Retinal pigment epithelial cell (primary cell): ENCODE measurements at places on chromosomes 5 and 9.

DNA sequence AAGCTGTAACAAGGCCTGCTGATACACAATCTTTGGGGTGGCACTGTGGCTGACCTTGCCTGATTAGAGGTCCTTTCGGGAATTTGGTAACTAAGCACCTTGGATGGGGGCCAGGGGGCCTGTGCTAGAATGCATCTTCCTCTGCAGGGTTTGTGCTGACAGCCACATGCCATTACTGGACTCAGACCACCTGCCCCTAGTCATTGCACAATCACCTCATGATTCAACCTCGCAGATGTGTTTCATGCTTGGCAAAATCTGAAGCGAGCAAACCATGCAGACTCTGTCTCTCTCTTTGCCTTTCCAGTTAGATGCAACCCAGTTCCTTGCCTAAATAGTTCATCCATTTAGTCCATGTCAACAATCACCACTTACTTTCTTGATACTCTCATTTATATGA lies 96.5 kb upstream of the ERCC6L2 start:
- no peak for DNase-seq

- no peak for DNase-seq
Measured at GRCh38 chr9:76655121-76655541, 109.1 kb upstream of the PCA3 start.

DNA sequence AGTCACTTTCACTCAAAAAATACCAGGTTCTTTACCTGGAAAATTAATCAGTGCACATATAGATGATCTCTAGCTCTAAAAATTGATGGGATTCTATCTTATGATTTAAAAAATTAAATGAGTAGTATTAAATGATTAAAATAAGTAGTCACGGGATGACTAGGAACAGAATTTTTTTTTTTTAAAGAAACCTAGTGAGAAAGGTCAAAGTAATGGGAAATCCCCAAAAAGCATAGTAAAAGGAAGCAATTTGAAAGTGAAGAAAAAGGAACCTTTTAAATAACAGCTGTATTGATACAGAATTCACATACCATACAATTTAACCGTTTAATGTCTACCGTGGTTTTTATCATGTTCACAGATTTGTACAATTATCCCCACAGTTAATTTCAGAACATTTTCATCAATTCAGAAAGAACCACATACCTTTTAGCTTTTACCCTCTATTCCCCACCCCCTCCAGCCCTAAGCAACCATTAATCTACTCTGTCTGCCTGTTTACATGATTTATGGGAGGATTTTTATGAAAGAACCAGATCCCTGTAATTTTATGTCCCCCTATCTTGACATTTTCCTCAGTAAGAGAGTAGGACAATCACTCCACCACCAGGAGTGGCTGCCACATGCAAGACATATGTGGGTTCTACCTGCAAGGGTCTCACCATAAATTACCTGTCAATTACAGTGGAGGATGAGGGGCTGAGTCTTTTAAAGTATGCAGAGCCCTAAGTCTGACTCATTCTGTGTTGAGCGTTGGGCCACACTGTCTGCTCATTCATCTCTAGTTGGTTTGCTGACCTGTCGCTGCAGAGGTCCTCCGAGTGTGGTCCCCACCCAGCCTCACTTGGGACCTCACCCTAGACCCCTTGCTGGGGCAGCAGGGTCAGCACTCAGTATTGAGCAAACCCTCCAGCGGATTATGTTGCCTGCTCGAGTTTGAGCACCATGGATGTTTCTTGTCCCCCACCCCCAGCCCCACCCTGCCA lies 16.0 kb downstream of the ANKRD33B start:
- DNase-seq = no peak

DNA sequence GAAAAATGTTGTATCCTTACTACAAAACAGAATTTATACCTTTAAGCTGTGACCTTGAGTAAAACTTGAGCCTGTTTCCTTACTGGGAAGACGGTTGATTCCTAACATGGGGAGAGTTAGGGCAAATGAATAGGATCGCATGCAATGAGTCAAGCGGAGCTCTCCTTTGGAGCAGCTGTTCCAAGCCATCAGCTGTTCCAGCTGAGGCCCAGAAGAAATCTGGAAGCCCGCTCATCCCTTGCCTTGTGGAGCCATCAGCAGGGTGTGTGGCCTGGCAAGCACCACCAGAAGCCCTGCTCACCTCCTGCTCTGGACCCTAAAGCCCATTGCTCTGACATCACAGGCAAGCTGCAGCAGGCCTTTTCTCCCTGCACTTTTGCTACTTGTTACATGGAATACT lies 8.0 kb downstream of the KIAA1191 start:
- no peak for DNase-seq

GRCh38 chr5:67165526-67166459 lies 30.8 kb downstream of the CD180 start:
- DNase-seq = peak; percentile 30

DNA sequence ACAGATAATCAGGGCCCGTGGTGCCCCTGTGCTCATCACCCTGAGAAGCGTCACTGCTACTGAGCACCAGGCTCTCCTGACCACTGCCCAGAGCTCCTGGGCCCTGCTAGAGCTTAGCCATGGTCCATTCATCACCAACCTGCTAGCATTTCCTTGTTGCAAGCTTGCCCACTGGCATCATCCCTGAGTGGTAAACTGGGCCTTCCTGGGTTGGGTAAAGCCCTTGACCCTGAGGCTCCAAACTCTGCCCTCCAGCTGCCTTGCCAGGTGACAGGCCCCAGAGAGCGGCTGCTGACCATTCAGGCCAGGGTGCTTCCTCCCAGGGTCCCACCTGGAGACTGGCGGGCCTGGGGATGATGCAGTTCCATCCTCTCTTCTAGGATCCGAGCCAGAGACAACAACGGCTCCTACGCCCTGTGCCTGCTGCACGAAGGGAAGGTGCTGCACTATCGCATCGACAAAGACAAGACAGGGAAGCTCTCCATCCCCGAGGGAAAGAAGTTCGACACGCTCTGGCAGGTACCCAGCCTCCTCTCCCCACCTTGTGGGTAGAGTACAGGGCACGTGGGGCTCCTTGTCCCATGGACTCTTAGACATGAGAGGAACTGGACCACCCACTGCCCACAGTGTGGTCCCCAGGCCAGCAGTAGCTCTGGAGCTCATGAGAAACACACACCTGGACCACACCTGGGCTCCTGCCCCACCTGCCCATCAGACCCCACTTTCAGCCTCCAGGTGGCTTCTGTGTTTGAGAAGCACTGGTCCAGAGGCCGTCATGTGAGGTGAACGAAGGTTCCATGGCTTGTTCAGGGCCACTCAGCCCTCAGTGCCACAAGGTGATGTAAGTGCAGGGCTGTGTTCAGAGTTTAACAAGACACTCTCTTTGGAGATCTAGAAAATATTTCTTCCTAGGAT lies 60.5 kb downstream of the SYK start:
- DNase-seq = no peak

- no peak for DNase-seq
Measured at GRCh38 chr5:179475208-179475751, 75.1 kb upstream of the RUFY1 start.

DNA sequence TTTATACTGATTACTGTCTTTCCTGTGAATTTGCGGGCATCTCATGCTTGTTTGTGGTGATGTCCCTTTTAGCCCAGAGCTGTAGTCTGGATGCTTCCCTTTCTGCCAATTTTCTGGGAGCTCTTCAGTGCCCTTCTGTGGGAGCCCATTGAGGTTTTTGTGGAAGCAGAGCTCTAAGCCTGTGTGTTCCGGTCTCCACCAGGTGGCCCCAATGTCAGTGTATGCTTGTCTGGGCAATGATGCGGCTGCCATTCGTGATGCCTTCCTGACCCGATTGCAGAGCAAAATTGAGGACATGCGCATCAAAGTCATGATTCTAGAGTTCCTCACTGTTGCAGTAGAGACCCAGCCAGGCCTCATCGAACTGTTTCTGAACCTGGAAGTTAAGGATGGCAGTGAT lies 35.1 kb downstream of the SH3GLB2 start:
- no peak for DNase-seq

- DNase-seq = no peak
Measured at GRCh38 chr5:31726952-31727351, 88.0 kb downstream of the PDZD2 start.

DNA sequence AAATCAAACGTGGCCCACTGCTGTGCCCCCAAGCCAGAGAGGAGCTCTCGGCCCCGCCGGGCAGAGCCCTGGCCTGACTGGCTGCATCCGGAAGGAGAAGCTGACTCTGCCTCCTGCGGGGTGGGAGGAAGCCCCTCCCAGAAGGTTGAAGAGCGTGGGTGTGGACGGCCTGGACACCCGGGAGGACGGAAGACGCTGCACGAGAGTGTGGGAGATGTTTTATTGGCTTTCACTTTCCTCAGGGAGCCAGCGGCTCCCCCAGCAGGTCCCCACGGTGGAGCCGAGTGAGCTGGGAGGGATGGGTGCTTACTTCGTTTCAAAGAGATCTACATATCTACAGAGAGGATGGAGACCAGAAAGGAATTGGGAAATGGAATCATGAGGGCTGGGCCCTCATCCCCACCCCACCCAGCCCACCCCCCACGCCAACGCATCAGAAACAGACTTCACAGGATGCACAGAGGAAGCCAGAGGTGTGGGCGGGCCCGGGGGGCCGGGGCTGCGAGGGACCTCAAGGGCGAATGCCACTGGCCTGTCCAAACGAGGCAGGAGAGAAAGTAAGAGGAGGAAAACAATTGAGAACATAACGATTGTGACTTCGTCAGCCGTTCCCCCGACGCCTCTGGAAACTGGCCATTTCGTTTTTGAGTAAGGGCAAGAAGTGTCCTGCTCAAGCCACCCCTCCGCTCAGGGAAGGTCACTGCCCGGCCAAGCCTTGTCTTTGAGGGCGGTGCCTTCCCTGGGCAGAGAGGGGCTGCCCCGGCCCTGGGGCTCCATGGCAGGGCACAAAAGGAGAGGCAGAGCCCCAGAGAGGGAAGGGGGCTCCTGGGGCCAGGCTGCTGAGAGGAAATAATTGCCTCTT lies 32.1 kb downstream of the FAM163B start:
- DNase-seq = no peak

- no peak for DNase-seq
Measured at GRCh38 chr5:150068472-150068871, 17.9 kb downstream of the CSF1R start.

DNA sequence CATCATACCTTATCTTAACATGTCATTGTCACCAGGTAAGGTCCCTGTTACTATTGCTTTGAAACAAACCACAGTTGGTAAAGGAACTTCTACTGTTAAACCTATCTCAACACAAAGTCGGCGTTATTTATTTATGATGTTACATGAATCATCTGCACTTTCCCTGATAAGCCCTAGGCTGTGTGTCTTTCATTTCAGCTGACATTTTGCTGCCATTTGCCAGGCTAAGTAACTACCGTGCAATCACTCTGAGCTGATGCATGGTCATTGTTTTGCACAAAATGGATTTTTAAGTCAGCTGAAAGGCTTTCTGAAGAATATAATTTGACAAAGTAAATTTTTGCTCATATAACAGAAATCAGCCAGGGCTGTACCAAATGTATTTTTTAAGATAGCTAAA lies 546.5 kb downstream of the ZNF608 start:
- DNase-seq = no peak

- peak; percentile 89 for DNase-seq
Measured at GRCh38 chr9:131709771-131710431, 30.0 kb downstream of the RAPGEF1 start.

DNA sequence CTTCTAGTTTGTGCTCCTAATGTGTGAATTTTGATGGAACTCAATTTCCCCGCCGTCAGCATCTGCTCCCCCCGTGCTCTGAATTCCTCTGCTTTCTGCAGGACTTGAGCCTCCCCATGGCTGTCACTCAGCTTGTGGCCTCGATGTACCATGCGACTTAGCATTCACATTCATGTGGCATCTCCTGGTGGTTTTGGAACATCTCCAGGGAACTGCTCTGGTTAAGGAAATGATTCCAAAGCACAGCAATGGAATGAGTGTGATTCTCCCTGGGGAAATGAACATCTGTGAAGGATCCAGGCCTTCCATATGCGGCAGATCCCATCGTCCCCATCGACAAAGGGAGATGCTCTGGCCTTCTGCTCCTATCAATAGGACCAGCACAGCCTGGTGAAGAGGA lies 119.0 kb downstream of the ENTREP1 start:
- DNase-seq = no peak

DNA sequence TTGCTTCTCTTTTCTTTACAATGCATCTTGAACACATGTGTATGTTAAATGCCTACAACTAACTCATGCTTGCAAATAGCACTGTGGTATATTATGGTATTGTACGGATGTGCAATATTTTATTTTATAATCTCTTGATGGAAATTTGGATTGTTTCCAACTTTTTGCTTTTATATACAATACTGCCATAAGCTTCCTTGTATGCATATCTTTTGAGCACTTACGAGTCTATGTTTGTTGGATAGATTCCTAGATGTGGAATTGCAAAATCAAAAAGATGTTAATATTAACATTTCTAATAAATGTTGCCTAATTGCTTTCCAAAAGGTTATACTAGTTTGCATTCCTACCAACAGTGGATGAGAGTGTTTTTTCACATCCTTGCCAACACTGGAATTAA lies 3.4 kb upstream of the GALNT12 start:
- DNase-seq = no peak

- DNase-seq = no peak
Measured at GRCh38 chr5:143201589-143201988, 201.9 kb downstream of the NR3C1 start.

DNA sequence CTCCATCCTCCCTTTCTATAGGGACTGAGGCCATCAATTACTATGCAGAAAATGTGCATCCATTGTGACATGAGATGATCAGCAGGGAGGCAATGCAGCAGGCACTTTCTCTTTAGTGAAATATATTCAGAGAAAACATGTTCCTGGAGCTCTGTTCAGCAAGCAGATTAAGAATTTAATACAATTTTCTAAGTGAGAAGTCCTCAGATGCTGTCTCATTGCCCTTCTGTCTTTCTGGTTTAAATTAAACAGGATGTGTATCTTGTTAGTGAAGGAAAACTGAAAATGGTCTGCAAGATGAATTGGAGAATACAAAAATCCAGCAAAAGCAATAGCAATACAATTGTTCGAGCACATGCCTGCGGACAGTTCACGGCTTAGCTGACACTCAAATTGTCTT lies 445.8 kb upstream of the RIOK2 start:
- DNase-seq = no peak

DNA sequence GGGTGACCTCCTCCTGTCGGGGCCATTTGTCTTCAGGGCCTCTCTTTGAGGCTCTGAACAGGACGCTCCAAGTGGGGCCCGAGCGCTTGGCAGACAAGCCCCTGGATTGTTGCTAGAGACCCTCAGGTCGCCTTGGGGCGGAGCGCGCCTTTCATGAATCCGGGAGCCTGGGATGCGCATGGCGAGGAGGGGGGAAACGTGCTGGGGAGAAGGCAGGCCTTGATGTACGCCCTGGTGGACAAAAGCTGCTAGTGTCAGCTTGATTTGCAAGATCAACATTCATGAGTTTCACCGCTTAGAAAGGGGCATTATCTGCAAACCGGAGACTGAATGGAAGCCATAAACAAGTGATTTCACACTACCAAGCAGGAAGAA lies 226.3 kb downstream of the SMARCA2 start:
- DNase-seq = peak; percentile 93

DNA sequence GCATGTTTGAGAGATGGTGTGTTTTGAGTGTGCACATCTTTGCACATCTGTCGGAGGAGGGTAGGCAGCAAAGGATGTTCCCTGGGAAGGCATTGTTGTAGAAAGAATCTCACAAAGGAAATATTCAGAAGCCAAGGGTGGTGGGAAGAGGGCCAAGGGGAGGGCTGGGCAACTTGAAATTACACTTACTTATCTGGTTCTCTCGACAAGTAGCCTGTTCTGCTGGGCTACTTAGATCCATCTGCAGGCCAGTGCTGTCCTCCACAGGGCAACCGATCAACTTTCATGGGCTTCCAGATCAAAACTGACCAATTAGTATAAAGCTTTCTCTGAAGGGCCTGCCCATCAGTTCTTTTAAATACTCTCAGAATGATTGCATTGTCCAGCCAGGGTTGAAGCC lies 495.2 kb downstream of the GADD45G start:
- no peak for DNase-seq

GRCh38 chr5:76273206-76273885 lies 129.7 kb upstream of the IQGAP2 start:
- DNase-seq = no peak
